NCI-H774 (cell line): ENCODE measurements at places on chromosomes 13 and 19.

- no peak for DNase-seq
Measured at GRCh38 chr19:49890349-49891311, 6.1 kb downstream of the IL4I1 start.

- peak; percentile 75 for DNase-seq
Measured at GRCh38 chr13:110560601-110561343, 750 bp downstream of the RAB20 start.

DNA sequence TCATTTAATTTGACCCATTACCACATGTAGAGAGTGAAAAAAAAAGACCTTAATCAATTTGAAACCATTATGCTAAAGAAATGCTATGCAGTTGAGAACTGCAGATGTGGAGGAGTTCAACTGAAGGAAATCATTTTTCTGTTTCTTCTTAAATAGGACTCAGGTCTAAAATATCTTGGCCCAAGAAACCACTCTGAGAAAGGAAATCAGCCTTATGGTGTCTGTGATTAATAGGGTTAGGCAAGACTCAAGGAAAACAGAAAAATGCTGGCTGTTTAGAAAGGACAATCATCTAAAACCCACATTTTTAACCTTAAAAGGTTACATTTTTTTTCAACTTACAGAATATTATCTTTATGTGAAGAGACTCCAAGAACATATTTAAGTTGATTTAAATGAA, 1.9 kb upstream of the SLITRK1 start:
- no peak for DNase-seq

- no peak for DNase-seq
Measured at GRCh38 chr13:112713517-112714253, 23.8 kb downstream of the ATP11A start.
